Fibroblast of lung (primary cell): ENCODE measurements at places on chromosomes 16 and 17. TPM values are rescaled to one million over a fixed set of nuclear protein-coding genes. Genes with fewer than 3 reads are reported as not detected.

- peaks cover 27% of the 10 kb centered on the region for H3K4me1 ChIP-seq
- H3K4me3 ChIP-seq = no peak overlapping the region
- no peak for DNase-seq
- no peak overlapping the region for H3K27ac ChIP-seq
- H3K36me3 ChIP-seq = peaks cover 8% of the 10 kb centered on the region
Observed at GRCh38 chr16:67447508-67448076, 16.7 kb downstream of the HSD11B2 start.

- H3K27me3 ChIP-seq = no peaks in the 10 kb centered on the region
- peak; percentile 42 for DNase-seq
- peak overlapping the region; percentile 69 for H3K27ac ChIP-seq
Observed at GRCh38 chr17:42744283-42744805, 496 bp downstream of the EZH1 start.

DNA sequence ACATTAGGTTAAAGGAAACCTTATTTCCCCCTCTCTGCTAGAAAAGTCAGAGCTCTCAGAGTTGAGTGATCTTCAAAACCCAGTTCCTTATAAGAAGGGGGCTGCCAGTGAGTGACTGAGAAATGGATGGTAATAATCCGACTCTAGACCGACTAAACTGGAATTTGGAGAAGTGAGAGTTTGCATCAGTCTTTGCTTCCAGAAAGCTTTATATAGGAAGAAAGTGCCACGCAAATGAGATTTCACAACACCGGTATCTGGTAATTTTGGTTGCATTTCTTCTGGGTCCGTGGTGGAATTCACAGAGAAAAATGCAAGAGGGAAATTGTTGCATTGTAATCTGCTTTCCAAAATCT is 271.4 kb downstream of the MAF start:
- no peak overlapping the region for H3K27ac ChIP-seq
- no peak for DNase-seq
- H3K36me3 ChIP-seq = no peaks in the 10 kb centered on the region
- no peak overlapping the region for H3K4me3 ChIP-seq
- H3K27me3 ChIP-seq = no peaks in the 10 kb centered on the region

DNA sequence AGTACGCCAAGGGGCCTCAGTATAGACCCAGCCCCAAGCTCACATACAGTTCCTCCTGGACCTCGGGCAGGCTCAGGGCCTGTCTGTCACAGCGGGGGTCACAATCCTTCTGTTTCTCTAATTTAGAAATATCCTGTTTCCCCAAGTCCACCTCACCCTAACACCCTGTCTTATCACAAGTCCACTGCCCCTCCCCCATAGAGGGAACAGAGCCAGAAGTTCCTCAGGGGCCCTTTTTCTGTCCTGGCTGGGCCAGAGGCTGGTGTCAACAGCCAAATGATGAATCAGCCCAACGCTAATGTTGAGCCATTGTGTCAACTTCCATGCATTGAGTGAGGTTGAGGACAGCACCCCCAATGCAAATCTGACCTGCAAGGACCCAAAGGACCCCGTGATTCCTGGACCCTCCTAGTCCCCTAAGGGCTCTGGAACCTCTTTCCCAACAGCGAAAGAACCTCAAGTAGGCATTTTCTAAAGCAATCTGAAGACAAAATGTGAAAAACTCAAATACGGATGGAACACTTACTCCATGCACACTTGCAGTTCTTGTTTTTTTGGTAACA is 58.6 kb downstream of the PECAM1 start:
- H3K36me3 ChIP-seq = no peaks in the 10 kb centered on the region
- H3K4me1 ChIP-seq = peaks cover 2% of the 10 kb centered on the region
- DNase-seq = peak; percentile 30
- no peaks in the 10 kb centered on the region for H3K27me3 ChIP-seq

DNA sequence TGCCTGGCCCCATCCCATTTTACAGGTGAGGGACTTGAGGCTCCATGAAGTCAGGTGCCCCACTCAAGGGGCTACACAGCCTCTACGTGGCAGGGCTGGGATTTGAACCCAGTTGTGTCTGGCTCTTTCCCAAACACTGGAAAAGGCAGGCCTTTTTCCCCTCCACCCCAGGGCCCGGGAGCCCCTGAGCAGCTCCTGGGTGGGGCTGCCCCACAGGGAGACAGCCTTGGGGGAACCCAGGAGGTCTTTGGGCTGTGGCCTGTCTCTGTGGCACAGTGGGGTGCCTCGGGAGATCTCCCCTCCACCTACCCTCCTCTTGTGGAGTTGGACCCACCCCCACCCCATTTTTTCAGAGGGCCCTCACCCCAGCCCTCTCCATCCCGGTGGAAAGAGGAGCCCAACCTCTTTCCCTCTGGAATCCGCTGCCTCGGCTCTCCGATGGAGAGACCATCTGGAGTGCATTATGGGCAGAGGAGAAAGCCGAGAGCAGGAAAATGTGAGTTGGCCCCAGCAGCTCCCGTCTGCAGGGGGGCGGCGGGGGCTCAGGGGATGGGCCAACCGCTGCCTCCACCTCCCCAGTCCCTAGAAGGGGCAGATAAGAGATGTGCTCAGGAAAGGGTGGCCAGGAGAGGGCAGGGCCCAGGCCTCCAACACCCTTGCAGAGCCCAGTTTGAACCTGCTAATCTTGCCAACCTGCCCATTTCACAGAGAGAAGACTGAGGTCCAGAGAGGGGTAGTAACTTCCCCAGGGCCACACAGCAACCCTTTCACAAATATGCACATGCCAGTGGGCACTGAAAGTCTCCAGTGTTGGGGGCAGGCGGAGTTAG is 15.4 kb upstream of the TMEM92 start:
- H3K4me1 ChIP-seq = peaks cover 9% of the 10 kb centered on the region
- no peaks in the 10 kb centered on the region for H3K27me3 ChIP-seq
- DNase-seq = peak; percentile 39
- no peaks in the 10 kb centered on the region for H3K36me3 ChIP-seq

- H3K4me1 ChIP-seq = peaks cover 36% of the 10 kb centered on the region
- no peaks in the 10 kb centered on the region for H3K27me3 ChIP-seq
- no peak overlapping the region for H3K4me3 ChIP-seq
- DNase-seq = no peak
- H3K27ac ChIP-seq = peak overlapping the region; percentile 26
- H3K36me3 ChIP-seq = peaks cover 2% of the 10 kb centered on the region
Observed at GRCh38 chr17:1111599-1112443, 68.0 kb downstream of the ABR start.

GRCh38 chr17:4903051-4903818 is at the start of gene CHRNE:
TSS of gene CHRNE (minus strand) at chr17:4903098. CDS start at chr17:4903063, 35 bp downstream.
- H3K4me1 ChIP-seq = peaks cover 4% of the 10 kb centered on the region
- peaks cover 2% of the 10 kb centered on the region for H3K27me3 ChIP-seq
- no peak within 1 kb of the TSS for H3K4me3 ChIP-seq
- H3K27ac ChIP-seq = no peak within 1 kb of the TSS

DNA sequence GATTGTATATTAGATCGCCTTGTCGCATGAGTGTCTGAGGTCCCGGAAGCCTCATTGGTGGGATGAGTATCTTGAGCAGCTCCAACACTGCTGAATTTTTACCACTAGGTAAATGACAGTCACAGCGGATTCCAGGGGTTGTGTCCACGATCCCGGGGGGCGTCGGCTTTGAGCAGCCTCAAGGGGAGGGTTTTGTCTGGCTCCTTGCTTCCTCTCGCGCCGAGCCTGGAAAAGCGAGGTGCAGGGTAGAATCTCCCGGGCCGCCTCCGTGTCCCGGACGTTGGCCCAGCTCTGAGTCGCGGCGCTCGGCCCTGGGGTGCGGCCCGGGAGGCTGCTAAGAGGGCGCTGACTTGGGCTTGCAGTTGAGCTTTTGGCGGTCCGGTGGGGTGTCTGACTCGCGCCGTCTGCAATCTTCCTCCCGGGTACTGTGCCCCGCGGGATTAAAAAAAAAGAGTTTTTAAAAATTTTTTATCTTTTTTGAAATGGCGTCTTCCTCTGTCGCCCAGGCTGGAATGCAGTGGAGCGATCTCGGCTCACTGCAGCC is 4.5 kb downstream of the OR1F1 start:
- H3K27me3 ChIP-seq = peaks cover 4% of the 10 kb centered on the region
- DNase-seq = no peak
- H3K4me3 ChIP-seq = no peak overlapping the region
- H3K4me1 ChIP-seq = peaks cover 2% of the 10 kb centered on the region
- H3K27ac ChIP-seq = no peak overlapping the region
- no peaks in the 10 kb centered on the region for H3K36me3 ChIP-seq

DNA sequence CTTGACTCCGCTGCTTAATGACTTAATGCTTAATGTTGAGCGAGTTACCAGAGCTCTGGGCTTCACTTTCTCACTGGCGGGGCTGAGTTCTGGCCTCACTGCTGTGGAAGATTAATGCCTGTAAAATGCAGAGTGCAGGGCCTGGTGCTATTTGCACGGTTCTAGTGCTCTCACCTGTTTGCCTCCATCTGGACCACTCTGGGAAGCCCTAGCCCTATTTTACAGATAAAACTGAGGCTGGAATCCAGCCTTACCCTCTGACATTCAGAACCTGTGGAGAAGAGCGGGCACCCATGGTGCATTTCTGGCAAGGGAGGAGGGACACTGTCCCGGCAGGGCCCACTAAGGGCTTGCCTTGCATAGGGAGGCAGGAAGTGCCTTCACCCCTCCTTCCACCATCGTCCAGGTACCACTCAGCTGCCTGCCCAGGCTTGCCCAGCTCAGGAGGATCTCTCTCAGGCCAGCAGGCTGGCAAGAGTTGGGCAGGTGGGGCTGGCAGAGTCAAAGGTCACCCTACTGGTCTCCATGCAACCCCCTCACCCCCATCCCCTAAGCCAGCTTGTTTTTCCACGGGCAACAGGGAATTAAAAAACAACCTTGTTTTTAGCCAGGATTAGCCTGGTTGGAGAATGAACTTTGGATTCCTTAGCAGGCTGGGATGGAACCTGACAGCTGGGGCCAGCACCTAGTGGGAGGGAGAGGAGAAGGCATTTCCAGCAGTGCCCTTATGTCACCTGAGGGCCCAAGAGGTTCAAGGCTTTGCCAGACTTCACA is 4.1 kb upstream of the UBALD1 start:
- no peaks in the 10 kb centered on the region for H3K27me3 ChIP-seq
- no peak for DNase-seq
- no peaks in the 10 kb centered on the region for H3K36me3 ChIP-seq

- no peak overlapping the region for H3K27ac ChIP-seq
- H3K36me3 ChIP-seq = peaks cover 40% of the 10 kb centered on the region
- no peaks in the 10 kb centered on the region for H3K27me3 ChIP-seq
- DNase-seq = no peak
- peaks cover 17% of the 10 kb centered on the region for H3K4me1 ChIP-seq
- no peak overlapping the region for H3K4me3 ChIP-seq
Observed at GRCh38 chr17:7853691-7854038, 1.2 kb upstream of the TMEM88 start.

GRCh38 chr16:69031877-69032301 is 73.6 kb upstream of the HAS3 start:
- no peak overlapping the region for H3K27ac ChIP-seq
- no peak overlapping the region for H3K4me3 ChIP-seq
- no peaks in the 10 kb centered on the region for H3K27me3 ChIP-seq
- no peak for DNase-seq
- no peaks in the 10 kb centered on the region for H3K36me3 ChIP-seq

DNA sequence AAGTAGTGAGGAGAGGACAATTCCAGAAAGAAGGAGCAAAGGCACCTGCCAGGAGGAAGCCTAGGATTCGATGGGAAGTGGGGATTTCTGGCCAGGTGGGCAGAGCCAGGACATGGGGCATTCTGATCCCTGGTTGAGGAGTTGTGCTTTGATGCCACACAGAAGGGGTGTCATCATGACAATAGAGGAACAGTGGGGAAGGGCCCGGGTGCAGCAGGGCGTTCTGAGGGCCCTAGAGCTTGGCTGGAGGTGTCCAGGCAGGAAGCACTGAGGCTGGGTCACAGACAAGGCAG is 4.3 kb downstream of the EVPLL start:
- H3K36me3 ChIP-seq = no peaks in the 10 kb centered on the region
- H3K27me3 ChIP-seq = peaks cover 16% of the 10 kb centered on the region
- H3K4me1 ChIP-seq = no peaks in the 10 kb centered on the region
- DNase-seq = no peak
- no peak overlapping the region for H3K27ac ChIP-seq
- H3K4me3 ChIP-seq = no peak overlapping the region

DNA sequence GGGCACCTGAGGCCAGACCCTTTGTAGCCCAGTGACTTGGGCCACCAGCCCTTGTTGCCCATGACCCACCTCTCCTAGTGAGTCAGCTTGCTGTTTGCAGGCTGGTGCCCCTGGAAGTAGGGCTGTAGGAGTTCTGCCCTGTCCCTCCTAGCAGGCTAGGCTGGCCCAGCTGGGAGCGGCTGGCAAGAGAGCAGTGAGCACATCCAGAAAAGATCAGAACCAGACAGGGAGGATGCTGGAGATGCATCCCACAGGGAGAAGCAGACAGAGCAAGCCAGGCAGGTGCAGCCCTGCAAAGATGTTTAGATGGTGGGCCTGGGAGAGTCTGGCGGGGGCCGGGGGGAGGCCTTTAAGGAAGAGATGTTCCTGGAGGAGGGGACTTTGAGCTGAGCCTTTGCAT is 2.4 kb downstream of the SLC5A10 start:
- no peak overlapping the region for H3K27ac ChIP-seq
- no peak overlapping the region for H3K4me3 ChIP-seq
- H3K27me3 ChIP-seq = peaks cover 14% of the 10 kb centered on the region
- H3K36me3 ChIP-seq = no peaks in the 10 kb centered on the region
- no peak for DNase-seq
- H3K4me1 ChIP-seq = no peaks in the 10 kb centered on the region

DNA sequence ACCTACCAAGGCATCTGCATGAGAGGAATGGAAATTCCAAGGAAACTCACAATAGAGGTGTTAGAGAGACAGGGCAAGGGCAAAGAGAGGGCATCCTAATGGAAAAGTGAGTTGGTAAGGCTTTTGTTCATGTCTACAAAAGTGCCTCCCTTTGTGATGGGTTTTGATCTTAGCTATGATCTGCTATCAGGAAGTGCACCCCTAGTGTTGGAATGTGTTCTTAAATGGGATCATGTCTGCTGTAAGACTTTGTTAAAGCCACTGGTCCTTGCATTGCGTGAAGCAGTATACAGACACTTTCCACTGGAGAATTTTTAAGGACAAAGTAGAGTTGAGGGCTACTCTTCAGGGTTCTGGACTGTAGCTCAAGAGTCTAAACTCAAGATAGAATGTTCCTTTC is 92.0 kb downstream of the MAP2K6 start:
- H3K4me3 ChIP-seq = no peak overlapping the region
- H3K4me1 ChIP-seq = no peaks in the 10 kb centered on the region
- no peak for DNase-seq
- H3K36me3 ChIP-seq = no peaks in the 10 kb centered on the region

Gene G6PC3
- total RNA-seq = 12.3 and 40.0 TPM in 2 replicates

Gene CA7
- total RNA-seq = not detected in 2 replicates

Gene RAB37
- total RNA-seq = 0.26 and 0.66 TPM in 2 replicates

Gene HYDIN
- total RNA-seq = 1.3 and 1.7 TPM in 2 replicates

Gene MRPL12
- 6.4 and 11.2 TPM in 2 replicates for total RNA-seq
